ENCODE measurements at places on chromosomes 1 and 21.

- DNase-seq = no peak
These were observed 137.8 kb downstream of the CAMTA1 start for GRCh38 chr1:6923012-6923411.

DNA sequence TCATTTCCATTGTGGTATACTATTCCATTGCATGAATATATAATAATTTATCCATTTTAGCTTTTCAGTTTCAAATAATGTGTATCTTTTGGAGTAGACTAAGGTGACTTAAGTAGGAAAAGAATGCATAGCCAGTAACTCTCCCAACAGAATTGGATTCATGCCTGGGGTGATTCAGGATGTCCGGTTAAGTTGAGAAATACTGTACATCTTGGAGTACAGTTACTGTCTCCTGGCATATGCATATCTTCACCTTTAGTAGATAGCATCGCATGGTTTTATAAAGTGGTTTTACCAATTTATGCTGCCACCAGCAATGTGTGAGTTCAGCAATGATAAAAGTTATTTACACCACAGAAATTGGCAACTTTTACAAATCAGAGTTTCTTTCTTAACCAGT, 18.6 kb upstream of the SLC6A9 start:
- DNase-seq = no peak

- DNase-seq = no peak
These were observed 84.9 kb upstream of the NRIP1 start for GRCh38 chr21:15149600-15150224.

- no peak for DNase-seq
These were observed 84.7 kb downstream of the LRRC8D start for GRCh38 chr1:89905395-89906058.

- no peak for DNase-seq
These were observed 83.9 kb downstream of the ADAMTS1 start for GRCh38 chr21:26761174-26761915.

DNA sequence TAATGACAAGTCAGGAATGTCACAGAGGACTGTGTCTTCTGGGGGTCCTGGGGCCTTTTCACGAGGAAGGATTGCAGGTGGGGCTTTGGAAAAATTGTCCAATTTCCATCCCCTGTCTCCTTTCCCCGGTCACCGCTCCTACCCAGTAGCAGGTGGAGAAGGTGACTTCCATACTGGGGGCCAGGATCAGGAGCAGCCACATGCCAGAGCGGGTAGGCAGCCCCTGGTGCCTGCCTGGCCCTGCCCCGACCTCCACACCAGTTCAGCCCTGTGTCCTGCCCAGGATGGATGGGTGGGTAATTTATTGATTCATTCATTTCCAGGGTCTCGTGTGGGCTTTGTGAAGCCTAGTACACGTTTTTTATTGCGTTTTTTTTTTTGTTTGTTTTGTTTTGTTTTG, 51.7 kb downstream of the PRKCZ start:
- DNase-seq = no peak

DNA sequence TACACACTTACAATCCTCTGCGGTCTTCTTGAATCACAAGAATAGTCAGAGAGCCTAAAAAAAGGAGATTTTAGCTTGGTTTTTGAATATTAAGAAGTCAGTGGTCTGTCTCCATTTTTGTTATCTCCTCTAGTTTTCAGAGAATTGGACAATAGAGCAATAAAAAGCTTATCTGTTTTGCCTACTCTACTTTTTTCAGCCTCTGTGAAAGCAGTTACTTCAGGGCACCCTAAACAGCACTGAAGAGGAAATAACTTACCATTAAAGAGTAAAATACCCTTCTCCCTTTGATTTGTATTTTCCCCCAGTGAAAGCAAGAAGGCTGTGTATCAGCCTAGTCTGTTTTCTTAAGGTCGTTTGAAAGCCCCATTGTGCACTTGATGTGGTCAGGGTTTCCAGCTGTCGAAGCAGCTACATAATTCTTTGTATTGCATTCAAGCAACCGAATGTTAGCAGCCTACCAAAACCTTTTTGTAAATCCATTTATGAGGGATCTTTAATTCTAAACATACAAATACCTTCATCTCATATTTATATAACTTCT, 1.0 kb downstream of the NTMT2 start:
- no peak for DNase-seq

DNA sequence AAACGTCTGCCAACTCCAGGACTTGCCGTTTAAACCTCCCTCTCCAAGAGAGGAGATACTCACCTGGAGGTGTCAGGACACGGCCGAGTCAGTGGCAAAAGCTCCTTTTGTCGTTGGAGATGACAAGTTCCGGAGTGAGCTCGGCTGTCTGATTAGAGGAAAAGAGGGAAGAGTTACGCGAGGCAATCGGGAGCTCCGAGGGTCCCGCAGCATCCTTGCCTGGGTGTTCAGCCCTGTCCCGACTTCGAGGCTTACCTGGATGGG, 497 bp downstream of the ID3 start:
- no peak for DNase-seq

- DNase-seq = no peak
These were observed 57.7 kb downstream of the UBE2T start for GRCh38 chr1:202283991-202284390.

- no peak for DNase-seq
These were observed 4.0 kb downstream of the DONSON start for GRCh38 chr21:33584455-33584854.

GRCh38 chr1:113947388-113948107, 18.4 kb downstream of the HIPK1 start:
- DNase-seq = no peak

DNA sequence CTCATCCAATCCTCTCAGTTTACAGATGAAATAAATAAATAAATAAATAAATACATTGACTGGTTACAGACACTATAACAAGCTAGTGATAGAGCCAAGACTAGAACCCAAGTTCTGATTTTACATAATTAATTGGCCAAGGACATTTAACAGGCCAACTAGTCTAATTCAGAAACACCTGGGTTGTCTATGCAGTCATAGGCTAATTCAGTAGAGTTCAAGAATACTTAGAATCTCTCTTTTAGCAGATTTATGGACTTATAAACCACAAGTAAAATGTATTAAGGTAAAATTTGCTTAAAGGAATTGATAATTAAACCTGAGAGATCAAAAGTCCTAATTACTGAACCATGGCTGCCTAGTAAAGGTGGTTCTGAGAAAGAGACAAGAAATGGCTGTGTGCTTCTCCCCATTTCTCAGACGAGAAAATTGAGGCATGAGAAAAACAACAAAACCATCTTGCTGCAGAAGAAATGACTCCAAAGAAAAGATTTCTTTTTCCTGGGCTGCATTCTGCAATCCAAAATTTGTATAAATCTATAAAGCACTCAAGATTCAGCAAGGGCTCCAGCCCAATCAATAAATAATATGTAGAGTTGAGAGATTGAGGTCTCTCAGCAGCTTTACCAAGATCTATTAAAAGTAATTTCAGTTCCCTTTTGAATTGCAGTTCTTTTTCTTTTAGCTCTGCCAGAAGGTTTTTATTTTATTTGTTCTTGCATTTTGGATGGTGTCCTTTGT, 98.3 kb downstream of the DUSP10 start:
- DNase-seq = no peak

DNA sequence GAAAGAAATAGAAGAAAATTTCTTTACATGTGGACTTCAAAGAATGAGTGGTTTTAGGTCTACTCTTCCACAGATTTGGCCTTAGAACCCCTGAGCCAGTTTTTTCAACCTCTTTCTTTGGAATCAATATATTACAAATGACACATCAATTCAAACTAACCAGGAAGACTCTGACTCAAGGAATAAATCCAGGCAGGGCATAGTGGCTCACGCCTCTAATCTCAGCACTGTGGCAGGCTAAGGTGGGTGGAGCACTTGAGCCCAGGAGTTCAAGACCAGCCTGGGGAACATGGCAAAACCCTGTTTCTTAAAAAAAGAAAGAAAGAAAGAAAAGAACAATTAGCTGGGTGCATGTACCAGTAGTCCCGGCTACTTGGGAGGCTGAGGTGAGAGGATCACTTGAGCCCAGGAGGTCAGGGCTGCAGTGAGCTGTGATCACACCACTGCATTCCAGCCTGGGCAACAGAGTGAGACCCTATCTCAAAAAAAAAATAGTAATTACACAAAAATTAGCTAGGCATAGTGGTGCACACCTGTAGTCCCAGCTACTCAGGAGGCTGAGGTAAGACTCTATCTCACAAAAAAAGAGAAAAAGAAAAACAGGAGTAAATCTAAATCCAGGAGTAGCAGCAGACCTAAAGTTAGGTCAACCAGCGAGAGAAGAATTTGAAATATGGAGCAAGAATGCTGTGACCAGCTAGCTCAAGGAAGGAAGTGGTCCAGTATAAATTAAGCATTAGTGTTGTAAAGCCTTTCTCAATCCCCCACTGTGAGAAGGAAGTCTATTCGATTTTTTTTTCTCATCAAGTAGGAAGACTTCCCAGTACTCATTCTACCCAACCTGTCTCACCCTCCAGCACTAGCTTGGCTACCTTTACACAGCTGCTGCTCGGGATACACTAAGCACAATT, 1.9 kb downstream of the SORT1 start:
- no peak for DNase-seq

All from endothelial cell (in vitro differentiated cells).